ENCODE measurements at places on chromosomes 6 and 20.
A peak's percentile ranks its signal among the peaks of the same experiment; 100 is the strongest.

GRCh38 chr6:116572162-116572561, 858 bp downstream of the RWDD1 start:
- DNase-seq: no peak

- no peak for DNase-seq
Observed at GRCh38 chr6:156189714-156190113, 587.5 kb upstream of the ARID1B start.

DNA sequence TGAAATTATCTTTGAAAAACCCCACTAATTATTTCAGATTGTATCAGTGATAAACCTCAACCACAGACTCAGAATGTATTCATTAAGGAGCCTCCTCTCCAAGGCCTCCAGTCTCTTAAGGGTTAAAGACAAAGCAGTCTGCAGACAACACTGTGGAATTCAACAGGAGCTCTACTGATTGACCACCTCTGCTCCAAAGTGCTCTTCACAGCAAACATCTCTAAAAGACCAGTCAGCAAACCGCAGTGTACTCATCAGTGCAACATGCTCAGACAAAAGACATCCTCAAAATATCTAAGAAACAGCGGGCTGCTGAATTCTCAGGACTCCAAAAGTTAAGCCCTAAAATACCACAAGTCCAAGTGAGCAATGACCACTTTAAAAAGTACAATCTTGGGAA, 42.0 kb downstream of the UQCC1 start:
- DNase-seq: no peak

- DNase-seq: no peak
Observed at GRCh38 chr20:17314264-17314663, 87.4 kb downstream of the PCSK2 start.

DNA sequence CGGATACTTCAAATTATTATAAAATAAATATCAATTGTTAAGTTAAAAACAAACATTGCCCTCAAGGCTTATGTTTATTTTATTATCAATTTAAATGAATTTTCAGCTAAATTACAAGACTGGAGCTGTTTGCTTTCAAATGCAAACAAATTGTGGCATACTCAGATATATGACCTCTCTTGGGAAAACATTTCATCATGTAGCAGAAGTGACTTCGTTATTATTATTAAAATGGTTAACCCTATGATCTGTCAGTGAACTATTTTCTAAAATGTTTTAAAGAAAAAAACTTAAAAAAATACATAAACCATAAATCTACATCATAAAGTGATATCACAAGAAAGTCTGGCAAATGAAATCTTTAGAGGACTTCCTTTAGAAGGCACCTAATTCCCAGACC, 72.5 kb downstream of the MAN1A1 start:
- DNase-seq: no peak

- DNase-seq: no peak
Observed at GRCh38 chr6:72374172-72374571, 247.7 kb upstream of the KCNQ5 start.

- peak; percentile 82 for DNase-seq
Observed at GRCh38 chr6:53837865-53838769, 43.3 kb downstream of the LRRC1 start.

GRCh38 chr6:21798468-21798867, 204.9 kb downstream of the SOX4 start:
- DNase-seq: no peak

DNA sequence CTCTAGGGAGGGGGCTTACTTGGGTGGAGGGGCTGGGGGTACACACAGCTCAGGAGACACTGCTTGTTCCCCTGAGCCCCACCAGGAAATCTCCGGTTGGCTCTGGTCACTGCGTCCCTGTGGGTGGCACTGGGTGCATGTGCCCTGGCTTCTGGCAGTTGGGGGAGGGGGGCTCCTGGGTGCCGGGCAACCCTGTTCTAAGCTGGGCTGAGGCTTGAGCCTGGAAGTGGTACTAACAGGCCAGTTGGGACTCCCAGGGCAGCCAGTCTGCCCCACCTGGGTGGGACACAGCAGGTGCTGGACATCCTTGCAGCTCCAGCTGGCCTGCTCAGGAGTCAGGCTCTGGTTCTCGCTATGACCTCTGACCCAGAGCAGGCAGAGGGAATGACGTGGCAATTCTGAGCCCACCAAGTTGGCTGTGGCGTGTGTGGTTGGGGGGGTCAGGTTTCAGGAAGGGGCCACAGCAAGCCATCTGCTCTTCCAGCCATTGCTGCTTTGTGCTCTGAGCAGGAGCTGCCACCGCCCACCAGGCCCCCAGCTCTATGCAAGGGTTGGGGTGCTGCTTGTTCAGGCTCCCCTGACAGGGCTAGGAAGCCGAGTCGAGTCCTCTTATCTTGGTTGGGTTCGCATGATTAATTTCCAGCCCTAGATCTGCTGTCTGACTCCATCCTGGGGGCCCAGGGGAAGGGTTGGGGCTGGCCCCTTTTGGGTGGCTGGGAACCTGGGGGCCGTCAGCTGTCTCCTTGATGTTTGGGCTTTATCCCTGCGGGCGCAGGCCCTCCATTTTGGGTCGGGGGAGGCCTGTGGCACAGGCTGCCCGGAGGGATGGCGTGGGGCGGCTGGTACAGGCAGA, 590 bp downstream of the C20orf204 start:
- no peak for DNase-seq

DNA sequence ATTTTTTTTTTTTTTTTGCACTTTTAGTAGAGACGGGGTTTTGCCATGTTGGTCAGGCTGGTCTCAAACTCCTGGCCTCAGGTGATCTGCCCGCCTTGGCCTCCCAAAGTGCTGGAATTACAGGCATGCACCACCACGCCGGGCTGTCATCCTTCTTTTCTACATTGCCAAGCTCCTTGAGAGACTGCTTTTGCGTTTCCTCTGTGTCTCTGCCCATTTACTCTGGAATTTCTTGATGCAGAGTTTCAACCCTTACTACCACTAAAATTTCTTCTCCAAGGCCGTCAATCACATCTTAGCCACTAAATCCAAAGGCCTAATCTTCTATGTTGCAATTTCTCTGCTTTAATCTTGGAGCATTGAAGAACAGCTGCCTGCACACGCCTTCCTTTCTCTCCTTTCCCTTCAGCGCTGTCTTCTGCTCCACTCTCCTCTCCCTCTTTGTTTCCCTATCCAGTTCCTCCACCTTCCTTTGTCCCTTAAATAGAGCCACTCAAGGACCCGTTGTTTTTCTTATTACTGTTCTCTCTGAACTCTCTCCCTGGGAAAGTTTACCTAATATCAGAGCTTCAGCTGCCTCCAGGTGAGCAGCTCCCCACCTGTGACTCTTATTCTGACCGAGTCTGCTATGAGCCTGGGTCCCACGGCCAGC, 98.8 kb downstream of the SLC35B3 start:
- DNase-seq: no peak

- no peak for DNase-seq
Observed at GRCh38 chr20:60690771-60691170, 561.3 kb upstream of the CDH4 start.

DNA sequence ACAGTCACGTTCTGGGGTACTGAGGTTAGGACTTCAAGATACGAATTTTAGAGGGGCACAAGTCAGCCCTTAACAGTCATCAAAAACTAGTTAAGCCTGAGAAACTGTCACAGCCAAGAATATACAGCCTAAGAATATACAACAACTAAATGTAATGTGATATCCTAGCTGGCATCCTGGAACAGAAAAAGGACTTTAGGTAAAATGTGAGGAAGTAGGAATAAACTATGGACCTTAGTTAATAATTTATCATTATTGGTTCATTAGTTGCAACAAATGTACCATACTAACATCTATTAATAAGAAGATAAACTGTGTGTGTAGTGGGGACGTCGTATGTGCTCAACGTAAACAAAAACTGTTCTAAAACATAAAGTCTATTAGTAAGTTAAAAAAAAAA, 1.1 kb downstream of the PNISR start:
- no peak for DNase-seq

- no peak for DNase-seq
Observed at GRCh38 chr6:132527791-132528190, 10.3 kb upstream of the TAAR9 start.

DNA sequence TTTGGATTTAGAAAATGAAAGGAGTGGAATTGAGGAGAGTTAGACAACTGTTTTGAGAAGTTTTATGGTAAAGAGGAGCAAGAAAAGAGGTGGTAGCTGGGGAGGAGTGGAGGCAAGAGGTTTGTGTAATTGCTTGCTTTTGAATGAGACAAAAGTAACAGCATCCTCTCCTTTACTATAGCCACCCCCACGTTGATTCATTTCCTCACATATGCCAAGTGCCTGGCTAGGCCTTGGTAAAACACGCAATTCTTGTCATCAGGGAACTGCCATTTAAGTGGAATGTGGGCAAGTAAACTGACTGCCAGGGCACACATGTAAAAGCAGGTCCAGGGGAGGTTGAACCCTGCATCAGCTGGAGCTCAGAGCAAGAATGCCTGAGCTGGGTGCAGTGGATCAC, 4.1 kb downstream of the MTRES1 start:
- no peak for DNase-seq

- no peak for DNase-seq
Observed at GRCh38 chr20:44489223-44489622, 13.5 kb downstream of the TTPAL start.

GRCh38 chr20:40991181-40991889, 37.3 kb upstream of the TOP1 start:
- peak; percentile 38 for DNase-seq

DNA sequence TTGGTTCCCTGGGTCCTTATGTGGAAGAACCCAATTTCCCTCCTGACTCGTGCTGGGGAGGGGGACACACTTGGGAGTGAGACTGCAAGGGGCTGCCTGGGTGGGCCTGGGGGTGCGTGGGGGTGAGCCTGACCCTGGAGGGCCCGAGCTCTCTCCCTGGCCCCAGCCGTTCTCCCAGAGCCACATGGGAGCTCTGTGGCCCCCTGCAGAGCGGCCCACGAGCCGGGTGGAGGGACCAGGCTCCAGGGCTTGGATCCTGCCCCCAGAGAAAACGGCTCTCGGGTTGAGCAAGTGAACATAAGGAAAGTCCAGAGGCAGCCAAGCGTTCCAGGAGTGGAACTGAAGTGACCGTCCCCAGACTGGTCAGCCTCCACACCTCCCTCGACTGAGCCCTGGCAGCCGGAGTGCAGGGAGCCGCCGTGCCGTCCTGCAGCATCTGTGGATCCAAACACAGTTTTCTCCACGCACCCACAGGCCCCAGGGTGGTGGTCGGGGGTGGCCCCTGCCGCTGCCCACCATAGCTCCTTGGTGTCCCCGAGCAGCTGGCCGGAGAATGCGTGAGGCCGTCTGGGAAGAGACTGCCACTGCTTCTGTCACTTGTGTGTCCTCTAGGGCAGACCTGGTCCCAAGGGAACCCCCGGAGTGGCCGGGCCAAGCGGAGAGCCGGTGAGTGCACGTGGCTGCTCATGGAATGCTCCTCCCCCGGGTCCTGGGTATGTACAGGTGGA, 10.6 kb downstream of the COL9A3 start:
- DNase-seq: no peak

GRCh38 chr6:36677059-36677749, 1.3 kb upstream of the CDKN1A start:
- DNase-seq: no peak

GRCh38 chr6:31826793-31827285, 699 bp upstream of the HSPA1B start:
- DNase-seq: no peak

GRCh38 chr6:167778497-167779128, 48.1 kb upstream of the AFDN start:
- no peak for DNase-seq

DNA sequence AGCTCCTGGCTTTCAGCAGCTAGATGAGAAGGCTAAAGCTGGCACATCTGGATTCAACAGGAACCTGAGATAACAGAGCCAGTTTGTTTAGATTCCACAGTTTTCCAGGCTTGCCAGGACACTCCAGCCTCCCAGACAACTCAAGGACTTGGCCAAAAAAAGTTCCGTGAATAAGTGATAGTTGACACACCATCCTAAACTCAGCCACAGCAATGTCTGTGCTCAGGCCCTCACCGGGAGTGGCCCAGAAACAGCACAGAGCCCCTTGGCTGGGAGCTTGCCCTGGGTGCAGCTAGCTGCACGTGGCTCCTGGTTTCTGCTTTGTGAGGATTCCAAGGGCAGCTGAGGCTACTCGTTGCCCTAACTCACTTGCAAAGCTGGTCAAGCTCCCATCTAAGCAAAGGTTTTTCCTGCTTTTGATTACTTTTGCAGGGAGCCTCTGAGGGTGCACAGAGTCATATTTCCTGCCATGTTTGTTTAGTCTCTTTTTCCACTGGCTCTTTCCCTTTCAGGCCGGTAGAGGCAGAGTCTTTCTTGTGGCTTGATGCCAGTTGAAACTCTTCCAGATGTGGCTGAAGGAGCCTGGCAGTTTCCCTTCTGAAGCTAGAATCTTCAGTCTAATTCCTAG, 118.3 kb upstream of the ECI2 start:
- peak; percentile 7 for DNase-seq

DNA sequence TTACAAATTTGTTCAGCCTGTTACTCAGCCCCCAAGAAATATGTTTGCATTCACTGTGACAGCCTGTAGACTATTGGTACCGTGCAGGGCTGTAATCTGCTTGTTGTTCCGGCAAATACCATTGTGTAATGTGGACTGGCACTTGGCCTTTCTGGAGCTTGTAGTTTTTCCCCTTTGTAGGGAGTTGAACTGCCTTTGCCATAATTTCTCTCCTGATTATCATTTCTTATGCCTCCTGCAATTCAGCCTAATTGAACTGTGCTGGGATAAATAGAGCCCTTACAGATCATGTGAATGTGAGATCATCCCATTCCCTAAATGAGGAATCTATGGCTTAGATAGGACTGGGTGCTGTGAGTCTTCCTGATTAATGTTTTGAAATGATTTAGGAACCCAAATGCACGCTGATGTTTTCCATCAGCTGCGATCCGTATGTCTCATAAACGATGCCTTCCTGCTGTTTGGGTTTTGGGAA, 185.1 kb downstream of the JARID2 start:
- DNase-seq: no peak

GRCh38 chr6:149306967-149307366, 10.5 kb upstream of the TAB2 start:
- DNase-seq: no peak

DNA sequence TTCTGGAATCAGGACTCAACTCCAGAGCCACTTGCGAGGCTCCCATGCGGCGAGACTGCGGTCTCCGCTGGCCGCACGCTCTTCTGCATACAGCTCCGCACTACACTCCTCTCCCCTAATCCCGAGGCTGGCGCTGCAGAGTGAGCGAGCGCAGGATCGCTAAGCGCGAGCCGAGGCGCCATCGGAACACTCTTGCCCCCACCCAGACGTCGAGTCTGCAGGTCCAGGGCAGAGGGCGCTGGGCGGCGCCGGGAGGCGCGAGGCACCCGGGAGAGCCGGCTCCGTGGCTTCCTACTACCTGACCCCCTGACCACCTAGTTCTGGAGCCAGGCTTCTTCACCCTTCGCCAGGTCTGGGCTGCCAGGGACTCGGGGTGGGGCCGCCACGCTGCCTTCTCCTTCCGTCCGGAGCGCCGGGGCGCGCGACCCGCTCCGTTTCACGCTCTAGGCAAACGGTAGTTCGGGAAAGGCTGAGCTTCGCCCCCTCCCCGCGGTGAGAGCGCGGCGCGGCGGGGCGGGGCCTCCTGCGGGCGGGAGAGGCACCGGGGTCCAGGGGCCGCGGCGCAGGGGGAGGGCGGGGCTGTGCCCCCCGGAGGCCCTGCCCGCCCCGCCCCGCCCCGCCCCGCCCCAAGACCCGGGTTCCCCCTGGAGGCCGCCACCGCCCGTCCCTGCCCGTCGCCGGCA, 5.4 kb upstream of the TUBB2A start:
- DNase-seq: peak; percentile 58

Measured in putamen (tissue), 1 donor.